Purkinje cell (primary cell): ENCODE measurements at places on chromosomes 1 and 21. TPM values are rescaled to one million over a fixed set of nuclear protein-coding genes. Genes with fewer than 3 reads are reported as not detected.

Gene TACSTD2
- polyA plus RNA-seq = not detected in 2 replicates

Gene SLC66A1
- polyA plus RNA-seq = 2.2 and 7.9 TPM in 2 replicates

Gene CLEC20A
- polyA plus RNA-seq = 0.79 TPM in 1 of 2 replicates, not detected in the other

Gene OR6P1
- polyA plus RNA-seq = not detected in 2 replicates

Gene AMY2A
- polyA plus RNA-seq = 6.9 TPM in 1 of 2 replicates, not detected in the other

Gene PBXIP1
- 1.2 and 1.5 TPM in 2 replicates for polyA plus RNA-seq

Gene MOB3C
- 0.84 TPM in 1 of 2 replicates, not detected in the other for polyA plus RNA-seq

Gene TMEM51
- 0.52 TPM in 1 of 2 replicates, not detected in the other for polyA plus RNA-seq

Gene TYW3
- 79.1 and 84.1 TPM in 2 replicates for polyA plus RNA-seq

Gene HSD3B1
- polyA plus RNA-seq = not detected in 2 replicates

Gene NPPA
- 1.8 TPM in 1 of 2 replicates, not detected in the other for polyA plus RNA-seq
